ENCODE measurements at places on chromosomes 16 and 17. TPM values are rescaled to one million over a fixed set of nuclear protein-coding genes. Genes with fewer than 3 reads are reported as not detected.

The CDYL2 gene
- total RNA-seq = 1.3 TPM

The ESRP2 gene
- 0.30 TPM for total RNA-seq

The CORO6 gene
- total RNA-seq = 1.8 TPM

The RGS11 gene
- total RNA-seq = 0.17 TPM

The CCT6B gene
- total RNA-seq = 0.15 TPM

The DCTN5 gene
- total RNA-seq = 30.4 TPM

The SEPTIN1 gene
- total RNA-seq = 0.15 TPM

The NBR1 gene
- 56.3 TPM for total RNA-seq

The TEDC2 gene
- 23.8 TPM for total RNA-seq

The PDE6G gene
- total RNA-seq = 1.3 TPM

The DHRS7C gene
- total RNA-seq = not detected

The DYNLRB2 gene
- not detected for total RNA-seq

The KRT17 gene
- 3.7 TPM for total RNA-seq

The TEKT5 gene
- not detected for total RNA-seq

The CD300A gene
- total RNA-seq = not detected

The BRIP1 gene
- 7.4 TPM for total RNA-seq

The NPB gene
- 1.3 TPM for total RNA-seq

The TBC1D3H gene
- total RNA-seq = not detected

Measured in bronchus fibroblast of lung (primary cell).